ENCODE measurements at places on chromosomes 3 and 15. TPM values are rescaled to one million over a fixed set of nuclear protein-coding genes. Genes with fewer than 3 reads are reported as not detected.

- DNase-seq = peak; percentile 43
Measured at GRCh38 chr3:13132281-13132680, 59.1 kb upstream of the IQSEC1 start.

DNA sequence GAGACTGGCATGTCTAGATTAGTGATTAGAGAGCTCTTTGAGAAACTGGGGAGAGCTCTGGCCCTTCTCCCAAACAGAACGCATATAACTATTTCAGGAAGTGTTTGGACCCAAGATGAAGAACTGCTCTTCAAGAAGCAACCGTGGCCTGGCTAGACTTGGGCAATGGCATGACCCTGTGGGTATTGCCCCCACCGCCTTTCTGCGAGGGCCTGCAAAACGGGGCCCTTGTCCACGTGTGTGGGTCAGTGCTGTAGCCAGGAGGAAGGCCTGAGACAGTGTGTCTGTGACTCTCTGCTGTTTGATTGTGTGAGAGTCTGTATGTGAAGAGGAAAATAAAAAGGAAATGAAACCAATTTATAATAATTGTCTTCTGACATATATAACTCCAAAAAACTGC, 42.5 kb downstream of the EEFSEC start:
- DNase-seq = no peak

DNA sequence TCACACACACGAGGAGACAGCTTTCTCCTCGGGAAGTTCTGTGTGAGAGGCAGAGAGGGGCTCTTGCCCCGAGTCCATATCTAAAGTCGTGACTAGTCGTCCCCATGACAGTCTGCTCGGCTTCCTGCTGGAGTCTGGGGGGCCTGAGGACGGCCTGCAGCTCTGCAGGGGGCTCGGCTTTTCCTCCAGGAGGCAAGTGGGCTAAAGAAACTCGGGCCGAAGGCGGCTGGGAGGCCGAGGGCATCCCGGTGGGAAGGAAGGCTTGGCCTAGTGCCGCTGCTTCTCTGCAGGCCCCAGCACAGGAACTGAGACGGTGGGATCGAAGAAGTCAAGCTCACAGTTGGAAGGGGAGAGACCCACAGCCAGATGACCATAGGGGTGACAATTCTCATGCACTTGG, 25.4 kb upstream of the PIGZ start:
- DNase-seq = no peak

DNA sequence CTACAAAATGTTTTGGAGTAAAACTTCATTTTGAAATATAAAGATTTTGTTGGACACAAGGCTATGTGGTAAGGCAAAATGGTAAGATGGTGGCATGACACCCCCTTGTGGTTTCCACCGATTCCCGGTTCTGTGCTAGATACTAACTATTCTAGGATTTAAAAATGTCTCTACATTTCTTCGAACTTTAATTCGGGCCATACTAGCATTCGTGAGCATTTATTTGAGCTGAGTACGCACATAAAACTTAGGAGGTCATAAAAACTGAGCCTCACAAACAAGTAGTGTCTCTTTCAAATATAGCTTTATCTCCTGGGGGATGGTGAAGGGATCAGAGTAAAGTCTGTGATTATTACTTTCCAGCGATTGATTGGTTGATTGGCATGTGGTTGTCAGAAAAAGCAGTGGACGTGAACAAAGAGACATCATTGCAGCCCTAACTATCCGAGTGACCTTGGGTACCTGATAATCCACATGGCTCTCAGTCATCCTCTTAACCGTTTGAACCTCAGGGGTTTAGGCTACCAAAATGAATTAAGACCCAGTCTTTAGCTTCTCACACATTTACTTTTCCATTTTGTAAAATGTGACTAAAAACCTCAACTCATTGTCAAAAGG, 1.1 kb upstream of the ZNF639 start:
- DNase-seq = no peak

- no peak for DNase-seq
Measured at GRCh38 chr15:70857562-70858285, 3.8 kb upstream of the LARP6 start.

DNA sequence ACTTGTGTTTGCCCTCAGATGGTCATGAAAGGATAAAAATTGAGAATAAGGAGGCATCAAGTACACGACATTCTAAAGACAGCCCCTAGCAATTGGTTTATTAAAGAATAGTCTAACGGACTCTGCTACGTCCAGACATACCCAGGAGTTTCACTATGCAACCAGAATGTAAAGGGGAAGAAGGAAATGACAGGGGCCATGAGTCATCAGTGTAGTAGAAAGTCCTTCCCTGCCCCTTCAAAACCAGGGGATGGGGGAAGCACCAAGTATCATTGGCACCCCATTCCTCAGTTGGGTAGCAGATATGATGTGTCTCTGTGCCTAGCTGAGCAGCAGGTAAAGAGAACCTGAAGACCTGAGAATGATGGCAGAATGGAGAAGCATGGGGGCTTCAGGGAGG, 367.4 kb downstream of the IL20RB start:
- no peak for DNase-seq

- DNase-seq = no peak
Measured at GRCh38 chr3:15815696-15816095, 17.9 kb upstream of the ANKRD28 start.

DNA sequence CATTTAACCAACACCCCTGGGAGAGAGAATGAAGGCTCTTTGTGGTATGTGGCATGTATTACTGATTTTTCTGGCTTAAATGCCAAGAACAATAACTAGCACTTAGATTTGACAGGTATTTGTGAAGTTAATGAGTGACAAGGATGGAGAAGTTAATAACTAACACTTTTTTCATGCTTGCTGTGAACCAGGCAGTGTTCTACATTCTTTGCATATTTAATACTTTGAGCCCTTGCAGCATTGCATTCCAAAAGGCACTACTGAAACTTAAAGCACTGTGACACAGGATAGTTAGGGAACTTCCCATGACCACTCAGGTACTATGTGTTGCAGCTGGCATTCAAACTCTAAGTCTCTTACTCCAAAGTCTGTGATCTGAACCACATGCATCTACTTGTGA, 650.6 kb downstream of the ZPLD1 start:
- DNase-seq = no peak

DNA sequence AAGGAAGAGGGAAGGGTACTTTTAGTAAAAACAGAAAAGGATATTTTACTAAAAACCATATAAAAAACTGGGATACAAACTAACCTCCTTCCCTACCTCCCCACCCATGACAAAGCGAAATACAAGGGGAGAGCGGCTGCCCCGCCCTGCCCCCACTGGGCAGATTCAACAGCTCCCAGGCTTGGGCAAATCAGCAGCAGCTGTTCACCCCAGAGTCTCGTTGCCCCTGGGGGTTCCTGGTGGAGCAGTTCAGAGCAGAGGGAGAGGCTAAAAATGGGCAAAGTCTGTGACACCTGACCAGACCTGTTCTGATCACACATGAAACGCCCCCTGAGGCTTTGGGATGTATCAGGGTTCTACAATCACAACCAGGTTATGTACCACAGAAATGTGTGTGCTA, 2.5 kb upstream of the ETFA start:
- no peak for DNase-seq

- DNase-seq = no peak
Measured at GRCh38 chr15:66581972-66582537, 16.3 kb upstream of the LCTL start.

DLG1 gene
- total RNA-seq = 31.0 TPM

All from ascending aorta (tissue), 2 donors.